ENCODE measurements at places on chromosomes 4 and X. TPM values are rescaled to one million over a fixed set of nuclear protein-coding genes. Genes with fewer than 3 reads are reported as not detected.
A peak's percentile ranks its signal among the peaks of the same experiment; 100 is the strongest.

DNA sequence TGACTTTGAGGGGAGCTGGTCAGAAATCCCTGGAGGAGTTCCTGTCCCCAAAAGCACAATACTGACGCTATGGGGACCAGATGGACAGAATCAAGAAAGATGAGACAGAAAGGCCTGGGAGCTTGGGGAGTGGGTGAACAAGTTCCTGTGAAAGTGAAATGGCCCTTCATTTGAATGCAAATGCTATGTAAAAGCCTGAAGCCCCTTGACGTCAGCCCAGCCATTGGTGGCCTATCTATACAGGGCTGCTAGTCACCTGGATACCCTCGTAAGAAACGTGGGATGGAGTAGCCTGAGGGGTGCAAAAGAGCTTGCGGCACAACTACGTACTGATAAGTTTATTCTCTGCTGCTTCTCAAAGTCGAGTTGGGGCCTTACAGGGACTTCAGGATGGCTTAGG lies at the start of gene CDX4:
TSS of gene CDX4 (plus strand) at position 223 of the 400 bp plus-strand sequence. CDS start 201 bp downstream, outside the sequence.
- DNase-seq = no peak

DNA sequence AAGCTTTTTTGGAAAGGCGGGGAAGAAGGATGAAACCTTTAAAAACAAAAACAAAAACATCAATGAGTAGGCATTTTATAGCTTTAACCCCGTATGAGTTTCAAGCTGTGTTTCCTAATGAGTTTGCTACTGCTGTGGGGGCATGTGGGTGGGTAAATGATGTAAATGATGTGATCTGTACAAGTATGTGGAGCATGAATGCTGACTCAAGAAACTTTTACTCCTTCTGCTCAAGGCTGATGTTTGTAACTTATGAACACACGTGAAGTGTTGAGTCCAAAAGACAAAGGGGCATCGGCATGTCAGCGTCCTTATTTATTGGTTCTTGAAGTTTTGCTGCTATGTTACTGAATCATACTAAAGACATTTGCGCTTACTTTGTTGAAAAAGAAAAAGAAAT lies 76.9 kb downstream of the CLCN4 start:
- DNase-seq = no peak

GRCh38 chr4:157824021-157824420 lies 348.8 kb downstream of the GASK1B start:
- no peak for DNase-seq

- DNase-seq = no peak
These were observed 366.5 kb downstream of the FAT4 start for GRCh38 chr4:125681240-125681639.

- DNase-seq = no peak
These were observed 26.1 kb downstream of the IGSF1 start for GRCh38 chrX:131262738-131263679.

GRCh38 chr4:147981305-147981704 lies 249.4 kb downstream of the ARHGAP10 start:
- DNase-seq = no peak

- DNase-seq = no peak
These were observed 241.4 kb upstream of the PGRMC2 start for GRCh38 chr4:128528793-128529553.

DNA sequence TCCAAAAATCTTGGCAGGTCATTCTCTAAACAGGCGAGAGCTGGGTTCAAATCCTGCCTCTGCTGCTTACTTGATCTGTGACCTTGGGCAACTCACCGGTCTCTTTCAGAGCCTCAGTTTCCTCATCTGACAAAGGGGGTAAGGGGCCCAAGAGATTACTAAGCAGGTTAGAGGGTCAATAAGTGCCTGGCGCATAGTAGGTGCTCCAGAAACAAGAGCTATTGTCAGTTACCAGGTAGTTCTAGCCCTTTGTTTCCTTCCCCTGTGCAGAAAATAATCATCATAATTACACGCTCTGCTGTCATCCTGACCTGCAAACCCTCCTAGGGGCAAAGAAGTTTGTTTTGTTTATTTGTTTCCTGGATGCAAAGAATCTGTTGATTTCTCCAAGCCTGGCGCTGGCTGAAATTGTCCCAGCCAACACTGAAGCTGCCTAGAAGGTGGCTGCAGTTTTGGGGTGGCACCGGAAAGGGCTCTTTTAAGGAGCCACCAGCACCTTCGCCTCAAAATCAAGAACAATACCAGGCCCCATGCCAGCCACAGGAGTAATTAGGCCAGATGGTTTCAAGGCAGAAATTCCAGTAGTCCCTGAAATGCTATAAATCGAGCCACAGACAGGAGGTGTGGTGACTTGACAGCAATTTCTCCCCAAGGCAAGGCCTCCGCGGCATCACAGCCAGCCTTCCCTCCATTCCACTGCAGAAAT lies 10.2 kb upstream of the KIAA0232 start:
- no peak for DNase-seq

DNA sequence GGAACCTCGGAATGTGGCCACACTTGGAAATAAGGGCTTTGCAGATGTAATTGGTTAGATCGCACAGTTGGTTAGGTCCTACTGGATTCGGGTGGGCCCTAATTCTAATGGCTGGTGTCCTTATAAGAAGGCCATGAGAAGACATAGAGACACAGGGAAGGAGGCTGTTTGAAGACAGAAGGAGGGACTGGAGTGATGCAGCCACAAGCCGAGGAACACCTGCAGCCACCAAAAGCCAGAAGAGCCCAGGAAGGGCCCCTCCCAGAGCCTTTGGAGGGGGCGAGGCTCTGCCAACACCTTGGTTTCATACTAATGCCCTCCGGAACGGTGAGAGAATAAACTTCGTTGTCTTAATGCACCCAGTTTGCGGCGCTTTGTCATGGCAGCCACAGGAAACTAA lies 47.0 kb downstream of the EVC start:
- DNase-seq = no peak

GRCh38 chr4:180953572-180953971 lies 1289.6 kb upstream of the TENM3 start:
- no peak for DNase-seq

DNA sequence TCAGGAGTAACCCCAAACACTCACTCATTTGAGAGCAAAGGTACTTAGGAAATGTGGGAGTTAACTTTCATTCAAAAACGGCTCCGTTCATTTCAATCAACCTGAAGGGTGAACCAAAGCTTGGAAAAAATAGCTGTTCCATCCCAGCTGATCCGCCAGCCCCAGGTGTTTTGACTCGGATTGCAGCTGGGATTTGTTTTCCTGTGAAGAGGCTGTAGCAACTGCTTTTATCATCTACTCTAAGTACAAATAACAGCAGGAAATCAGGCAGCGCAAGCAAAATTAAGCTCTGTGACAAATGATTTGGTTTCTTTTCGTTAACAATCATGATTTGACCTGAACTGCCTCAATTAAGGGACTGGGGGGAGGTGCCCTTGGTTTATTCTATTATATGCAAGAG lies 154.7 kb downstream of the BEND2 start:
- DNase-seq = no peak

DNA sequence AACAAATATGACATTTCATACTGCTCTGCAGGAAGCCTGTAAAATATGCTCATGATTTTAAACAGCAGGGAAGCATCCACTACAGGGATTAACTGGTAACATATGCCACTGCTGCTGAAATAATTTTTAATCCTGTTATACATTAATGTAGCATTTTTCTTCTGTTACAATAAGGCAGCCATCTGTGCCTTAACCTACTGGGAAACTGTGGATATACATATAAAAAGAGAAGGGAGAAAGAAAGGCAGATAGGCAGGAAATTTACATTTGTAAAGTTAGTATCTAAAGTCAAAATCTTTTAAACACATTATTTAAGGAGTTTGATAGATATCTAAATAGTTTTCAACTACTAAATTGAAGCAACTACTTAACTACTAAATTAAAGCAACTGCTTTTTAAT lies 514.6 kb upstream of the KLHL4 start:
- DNase-seq = no peak

GRCh38 chr4:56118055-56118454 lies 169.3 kb downstream of the CEP135 start:
- peak; percentile 18 for DNase-seq

DNA sequence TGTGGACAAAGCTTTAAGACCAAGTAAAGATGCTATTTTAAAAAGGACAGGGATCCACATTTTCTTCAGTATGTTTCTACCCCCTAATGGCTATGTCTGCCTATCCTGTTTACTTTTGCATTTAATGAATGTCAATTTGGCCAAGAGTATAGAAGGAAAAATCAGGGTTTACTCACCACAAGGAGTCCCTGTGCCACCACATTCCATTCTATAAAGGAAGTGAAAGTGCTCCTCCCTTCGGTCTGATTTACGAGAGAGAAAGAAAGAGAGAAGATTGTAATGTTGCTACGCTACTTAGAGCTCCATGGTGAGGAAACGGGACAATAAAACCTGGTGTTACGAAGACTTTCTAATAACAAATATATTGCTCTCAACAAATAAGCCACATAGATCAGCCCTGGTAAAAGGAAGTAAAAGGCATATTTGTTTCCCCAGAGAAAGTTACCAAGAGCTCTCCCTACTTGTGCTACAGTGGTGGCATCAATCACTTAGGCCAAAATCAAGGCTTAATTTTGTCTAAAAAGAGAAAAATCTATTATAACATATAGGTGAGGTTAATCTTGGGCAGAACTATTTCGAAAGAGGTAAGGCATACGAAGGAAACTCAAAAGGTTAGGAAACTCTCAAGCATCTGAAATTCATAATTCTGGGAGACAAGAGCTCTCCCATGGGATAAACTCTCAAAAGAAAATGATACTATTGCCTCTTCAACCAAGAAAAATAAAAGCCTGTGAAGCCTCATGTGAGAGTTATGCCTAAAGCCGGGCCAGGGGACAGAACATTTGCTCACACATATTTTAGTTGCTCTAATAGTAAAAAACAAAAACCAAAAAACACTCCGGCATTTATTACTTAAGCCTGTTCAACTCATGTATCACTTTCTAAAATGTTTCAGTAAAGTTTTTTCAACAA lies 29.5 kb downstream of the TAPT1 start:
- peak; percentile 45 for DNase-seq

DNA sequence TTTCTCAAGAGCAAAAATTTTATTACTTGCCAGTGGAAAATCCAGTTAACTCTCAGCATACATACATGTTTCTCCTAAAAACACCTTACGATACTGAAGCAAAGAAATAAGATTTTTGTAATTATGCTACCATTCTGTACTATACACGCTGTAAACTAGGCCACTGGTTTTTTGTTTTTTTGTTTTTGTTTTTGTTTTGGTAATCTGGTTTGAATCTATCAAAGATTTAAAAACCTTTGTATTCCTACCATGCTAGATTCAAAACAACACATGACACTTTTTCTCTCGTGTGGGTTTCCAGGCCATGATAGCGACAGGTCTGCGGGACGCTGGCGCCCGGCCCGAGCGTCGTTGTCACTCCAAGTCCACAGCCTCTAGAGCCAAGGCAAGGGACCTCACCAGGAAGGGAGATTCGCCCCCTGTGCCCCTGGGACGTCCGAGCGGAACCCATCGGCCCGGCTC lies 723 bp downstream of the TMEM192 start:
- DNase-seq = no peak

GRCh38 chr4:63460075-63460474 lies 949.2 kb downstream of the TECRL start:
- no peak for DNase-seq

GRCh38 chr4:17324386-17324830 lies 187.5 kb downstream of the QDPR start:
- peak; percentile 53 for DNase-seq

Gene XAGE1B
- polyA plus RNA-seq = not detected

Gene CXCL8
- polyA plus RNA-seq = 1.4 TPM

Gene FGF16
- polyA plus RNA-seq = 0.51 TPM

Gene TRPC5OS
- polyA plus RNA-seq = not detected

Gene IL9R
- 0.48 TPM for polyA plus RNA-seq

Data from right lung (tissue), 10 donors.